ENCODE measurements at places on chromosomes 5 and 9. TPM values are rescaled to one million over a fixed set of nuclear protein-coding genes. Genes with fewer than 3 reads are reported as not detected.

DNA sequence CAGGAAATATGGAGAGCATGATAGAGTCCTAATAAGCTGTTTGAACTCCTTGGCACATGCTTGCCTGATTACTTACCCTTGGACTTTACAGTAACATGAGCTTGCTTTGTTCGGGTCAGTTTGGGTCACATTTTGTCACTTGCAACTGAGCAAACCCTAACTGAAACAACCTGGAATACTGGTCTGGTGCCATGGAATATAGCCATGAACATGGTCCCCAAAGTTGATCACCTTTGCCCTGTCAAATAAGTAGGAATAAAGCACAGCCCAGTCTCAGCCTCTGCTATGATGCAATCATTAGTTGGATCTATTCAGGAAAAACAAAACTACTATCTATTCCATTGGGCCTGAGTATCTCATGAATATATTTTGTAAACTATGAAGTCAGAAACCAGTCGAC lies 18.2 kb downstream of the CDO1 start:
- no peak overlapping the region for H3K27ac ChIP-seq
- H3K4me1 ChIP-seq: no peaks in the 10 kb centered on the region
- no peak for DNase-seq
- no peak overlapping the region for H3K4me3 ChIP-seq
- no peaks in the 10 kb centered on the region for H3K36me3 ChIP-seq

DNA sequence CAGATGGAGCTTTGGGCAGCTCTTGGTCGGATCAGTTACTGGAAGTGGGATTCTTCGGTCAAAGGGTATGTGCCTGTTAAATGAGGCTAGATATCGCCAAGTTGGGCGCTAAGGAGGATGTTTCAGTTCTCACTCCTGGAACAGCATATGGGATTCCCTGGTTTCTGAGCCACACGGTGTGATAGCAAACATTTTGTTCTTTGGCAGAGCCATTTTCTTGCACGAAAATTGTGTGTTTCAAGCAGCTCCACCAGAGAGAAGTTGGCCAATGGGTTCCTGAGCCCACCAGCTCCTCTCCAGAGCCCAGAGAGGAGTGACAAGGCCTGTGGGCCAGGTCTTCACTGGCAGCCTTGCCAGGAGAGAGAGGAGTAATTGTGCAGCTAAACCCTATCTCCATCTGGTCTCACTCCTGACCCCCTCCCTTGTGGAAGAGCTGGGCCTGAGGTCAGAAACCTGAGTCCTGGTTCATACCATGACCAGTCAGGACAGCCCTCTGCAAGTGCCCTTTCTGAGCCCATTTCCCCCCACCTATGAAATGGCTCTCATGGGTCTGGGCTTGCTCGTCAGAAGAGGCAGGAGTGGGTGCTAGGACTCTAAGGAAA lies 10.7 kb upstream of the SLC6A7 start:
- no peak overlapping the region for H3K4me3 ChIP-seq
- no peaks in the 10 kb centered on the region for H3K36me3 ChIP-seq
- H3K4me1 ChIP-seq: no peaks in the 10 kb centered on the region
- no peaks in the 10 kb centered on the region for H3K27me3 ChIP-seq

- no peaks in the 10 kb centered on the region for H3K4me1 ChIP-seq
- peaks cover 34% of the 10 kb centered on the region for H3K27me3 ChIP-seq
- H3K27ac ChIP-seq: no peak overlapping the region
These were observed 42.8 kb downstream of the NRG2 start for GRCh38 chr5:140000332-140000731.

GRCh38 chr5:140162781-140163180 lies 12.2 kb upstream of the CYSTM1 start:
- no peaks in the 10 kb centered on the region for H3K27me3 ChIP-seq
- no peak overlapping the region for H3K4me3 ChIP-seq
- DNase-seq: no peak

DNA sequence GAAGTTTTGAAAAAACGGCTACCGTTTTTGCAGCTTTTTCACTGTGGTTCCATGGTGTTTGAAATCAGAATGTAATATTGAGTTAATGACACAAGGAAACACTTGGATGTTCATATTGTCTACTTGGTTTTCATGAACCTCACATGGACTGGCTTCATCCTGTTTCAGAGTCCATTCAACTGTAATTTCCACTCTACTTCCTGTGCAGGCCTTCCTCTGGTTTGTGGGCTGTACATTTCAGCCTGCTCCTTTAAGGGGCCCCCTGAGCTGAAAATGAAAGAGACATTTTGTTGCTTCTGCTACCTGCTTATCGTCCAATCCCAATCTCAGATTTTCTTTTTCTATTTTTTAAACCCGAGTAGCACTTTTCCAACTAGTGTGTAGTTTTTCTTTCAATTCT lies 41.8 kb upstream of the CDKN2B start:
- DNase-seq: no peak
- no peaks in the 10 kb centered on the region for H3K36me3 ChIP-seq
- peaks cover 26% of the 10 kb centered on the region for H3K27me3 ChIP-seq
- H3K27ac ChIP-seq: no peak overlapping the region
- peaks cover 35% of the 10 kb centered on the region for H3K4me1 ChIP-seq

NRARP gene
- total RNA-seq: 2.2 TPM

FGF1 gene
- total RNA-seq: not detected

All from activated naive CD4-positive, alpha-beta T cell treated with anti-CD3 and anti-CD28 coated beads for 36 hours (primary cell).